ENCODE measurements at places on chromosomes 12 and 14. TPM values are rescaled to one million over a fixed set of nuclear protein-coding genes. Genes with fewer than 3 reads are reported as not detected.

DNA sequence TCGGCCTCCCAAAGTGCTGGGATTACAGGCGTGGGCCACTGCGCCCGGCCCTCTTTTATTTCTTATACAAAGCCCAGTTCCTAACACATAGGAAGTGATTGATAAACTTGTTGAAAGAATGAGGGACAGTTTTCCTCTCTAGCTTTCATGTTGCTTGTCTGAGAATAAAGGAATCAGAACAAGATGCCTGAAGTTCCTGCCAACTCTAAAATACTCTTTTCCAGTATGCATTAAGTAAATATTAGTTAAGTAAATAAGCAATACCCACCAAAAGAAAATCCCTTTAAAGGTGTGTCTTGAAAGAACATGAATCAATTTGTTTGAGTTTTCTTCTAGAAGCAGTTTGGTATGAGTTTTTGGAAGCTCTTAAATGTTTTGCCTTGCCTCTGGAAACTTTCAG lies 24.4 kb upstream of the CD27 start:
- no peak overlapping the region for H3K27ac ChIP-seq
- H3K27me3 ChIP-seq: no peaks in the 10 kb centered on the region
- no peak for DNase-seq
- H3K4me3 ChIP-seq: no peak overlapping the region

DNA sequence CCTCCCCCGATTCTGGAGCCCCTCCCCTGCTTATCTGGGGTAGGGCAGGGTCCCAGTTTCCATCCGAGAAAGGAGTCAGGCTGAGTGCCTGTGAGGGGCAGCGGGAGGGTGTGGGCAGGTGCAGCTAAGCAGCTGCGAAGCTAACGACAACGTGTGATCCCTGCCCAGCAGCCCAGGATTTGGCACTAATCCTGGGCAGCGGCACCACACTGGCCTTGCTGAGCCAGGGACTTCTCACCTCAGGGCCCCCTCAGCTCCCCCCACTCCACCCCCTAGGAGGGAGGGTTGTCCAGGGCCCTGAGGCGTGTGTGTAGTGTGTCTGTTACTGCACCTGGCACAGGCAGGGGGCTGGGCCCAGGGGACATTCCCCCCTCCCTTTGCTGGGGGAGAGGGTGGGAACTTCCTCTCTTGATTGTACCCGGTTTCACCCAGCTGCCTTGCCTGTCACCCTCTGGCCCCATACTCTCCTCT lies 1.8 kb downstream of the SMIM41 start:
- H3K27ac ChIP-seq: peak overlapping the region; percentile 87
- peaks cover 48% of the 10 kb centered on the region for H3K4me1 ChIP-seq
- peak overlapping the region; percentile 44 for H3K4me3 ChIP-seq

GRCh38 chr12:118391836-118392235 lies 15.5 kb downstream of the SUDS3 start:
- no peak overlapping the region for H3K4me3 ChIP-seq
- H3K4me1 ChIP-seq: no peaks in the 10 kb centered on the region
- DNase-seq: no peak
- H3K36me3 ChIP-seq: no peaks in the 10 kb centered on the region
- no peak overlapping the region for H3K27ac ChIP-seq

- no peaks in the 10 kb centered on the region for H3K27me3 ChIP-seq
- peak within 1 kb of the TSS; percentile 80 for H3K4me3 ChIP-seq
- peaks cover 31% of the 10 kb centered on the region for H3K4me1 ChIP-seq
- DNase-seq: peak; percentile 91
- H3K27ac ChIP-seq: peak within 1 kb of the TSS; percentile 92
Measured at GRCh38 chr14:68979021-68979721, at the start of gene ACTN1. Gene ACTN1 (minus strand): TSS chr14:68979302. CDS start chr14:68979056, 246 bp downstream.

- H3K27ac ChIP-seq: no peak overlapping the region
- H3K36me3 ChIP-seq: no peaks in the 10 kb centered on the region
- no peaks in the 10 kb centered on the region for H3K27me3 ChIP-seq
- H3K4me1 ChIP-seq: no peaks in the 10 kb centered on the region
Measured at GRCh38 chr12:460261-461230, 807 bp downstream of the B4GALNT3 start.

The CINP gene
- total RNA-seq: 55.1 TPM

The IQSEC3 gene
- total RNA-seq: 3.9 TPM

DNA sequence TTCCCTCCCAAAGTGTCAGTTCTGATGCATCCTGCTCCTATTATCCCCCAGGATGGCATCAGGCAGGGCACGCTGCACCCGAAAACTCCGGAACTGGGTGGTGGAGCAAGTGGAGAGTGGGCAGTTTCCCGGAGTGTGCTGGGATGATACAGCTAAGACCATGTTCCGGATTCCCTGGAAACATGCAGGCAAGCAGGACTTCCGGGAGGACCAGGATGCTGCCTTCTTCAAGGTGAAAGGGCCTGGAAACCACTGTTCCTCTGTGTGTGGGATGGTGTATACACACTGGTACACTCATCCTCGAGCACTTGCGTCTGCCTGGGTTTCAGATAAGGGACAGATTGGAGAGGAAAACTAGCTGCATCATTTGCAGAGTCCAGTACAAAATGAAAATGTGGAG lies 1.0 kb downstream of the IRF9 start:
- no peaks in the 10 kb centered on the region for H3K27me3 ChIP-seq
- peak overlapping the region; percentile 95 for H3K27ac ChIP-seq
- no peak for DNase-seq
- H3K36me3 ChIP-seq: no peaks in the 10 kb centered on the region
- H3K4me3 ChIP-seq: peak overlapping the region; percentile 66
- peaks cover 16% of the 10 kb centered on the region for H3K4me1 ChIP-seq

DNA sequence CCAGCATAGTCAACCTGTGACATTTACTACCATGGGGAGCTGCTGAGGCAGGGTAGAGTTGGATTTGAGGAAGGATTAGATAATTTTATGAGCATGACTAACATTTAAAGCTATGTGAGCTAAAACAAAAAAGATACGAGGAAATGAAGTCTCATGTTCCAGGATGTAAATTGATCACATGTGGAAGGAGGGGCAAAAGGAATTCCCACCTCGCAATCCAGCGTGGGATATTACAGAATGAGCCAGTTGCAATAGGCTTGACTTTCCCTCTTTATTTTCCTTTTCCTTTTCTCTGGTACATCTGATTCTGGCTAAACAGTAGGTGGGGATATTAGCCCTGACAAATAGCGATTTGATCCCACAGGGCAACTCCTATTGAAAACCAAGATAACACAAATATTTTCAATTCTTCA lies 214.9 kb upstream of the HMGA2 start:
- H3K4me3 ChIP-seq: no peak overlapping the region
- H3K27me3 ChIP-seq: no peaks in the 10 kb centered on the region
- no peaks in the 10 kb centered on the region for H3K36me3 ChIP-seq

DNA sequence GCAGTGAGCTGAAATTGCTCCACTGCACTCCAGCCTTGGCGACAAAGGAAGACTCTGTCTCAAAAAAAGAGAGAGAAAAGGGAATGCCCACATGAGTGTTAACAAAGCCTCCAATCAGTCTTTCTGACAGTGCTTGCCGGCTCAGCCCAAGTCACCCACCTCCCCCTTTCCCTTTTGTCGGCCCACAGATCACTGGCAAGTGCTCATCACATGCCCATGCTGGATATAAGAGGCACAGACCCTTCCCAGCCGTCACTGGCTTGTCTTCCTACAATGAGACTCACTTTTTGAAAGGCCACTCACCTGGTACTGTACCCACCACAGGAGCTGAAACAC lies 70.8 kb downstream of the CCDC88C start:
- no peak overlapping the region for H3K4me3 ChIP-seq

GRCh38 chr12:42145552-42146215 lies 1.0 kb upstream of the GXYLT1 start:
- no peaks in the 10 kb centered on the region for H3K27me3 ChIP-seq
- H3K4me3 ChIP-seq: peak overlapping the region; percentile 93
- peaks cover 23% of the 10 kb centered on the region for H3K4me1 ChIP-seq

DNA sequence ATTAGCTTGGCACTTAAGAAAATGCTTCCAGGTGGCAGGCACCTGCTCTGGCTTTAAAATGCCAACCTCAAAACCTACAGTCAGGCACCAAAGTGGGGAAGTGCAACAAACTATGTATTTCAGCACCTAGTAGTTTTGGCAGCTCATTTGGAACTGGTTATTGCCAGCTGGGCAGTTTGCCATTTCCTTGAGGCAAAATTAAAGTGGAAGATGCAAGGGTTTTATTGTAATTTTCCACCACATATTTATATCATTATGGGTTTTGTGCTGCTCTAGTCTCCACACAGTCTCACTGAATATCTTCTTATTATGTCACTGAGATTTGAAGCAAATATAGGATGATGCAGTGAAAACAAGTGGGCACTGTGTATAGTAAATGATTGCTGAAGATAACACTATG lies 117.0 kb downstream of the PRKD1 start:
- peaks cover 11% of the 10 kb centered on the region for H3K4me1 ChIP-seq
- H3K27me3 ChIP-seq: no peaks in the 10 kb centered on the region
- no peak for DNase-seq
- H3K4me3 ChIP-seq: no peak overlapping the region
- H3K36me3 ChIP-seq: no peaks in the 10 kb centered on the region

DNA sequence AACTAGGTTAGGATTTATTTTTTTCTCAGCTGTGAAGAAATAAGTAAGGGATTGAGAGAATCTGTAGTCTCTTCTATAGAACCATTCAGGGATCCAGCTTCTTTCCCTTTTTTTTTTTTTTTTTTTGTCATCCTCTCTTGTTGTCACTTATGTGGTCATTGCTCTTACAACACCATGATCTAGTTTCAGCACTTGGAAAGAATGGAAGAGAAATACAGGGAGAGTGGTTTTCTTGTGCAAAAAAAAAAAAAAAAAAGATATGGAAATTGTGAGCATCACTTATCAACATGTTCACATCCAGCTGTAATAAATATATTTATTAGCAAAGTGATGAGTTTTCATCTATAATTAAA lies 599.3 kb downstream of the SLC6A15 start:
- H3K27me3 ChIP-seq: no peaks in the 10 kb centered on the region
- no peak for DNase-seq
- H3K27ac ChIP-seq: no peak overlapping the region
- no peaks in the 10 kb centered on the region for H3K4me1 ChIP-seq
- H3K4me3 ChIP-seq: no peak overlapping the region

GRCh38 chr12:67018105-67018504 lies 251.1 kb upstream of the CAND1 start:
- no peak overlapping the region for H3K27ac ChIP-seq
- H3K4me3 ChIP-seq: no peak overlapping the region
- no peaks in the 10 kb centered on the region for H3K4me1 ChIP-seq
- no peak for DNase-seq
- H3K27me3 ChIP-seq: no peaks in the 10 kb centered on the region
- no peaks in the 10 kb centered on the region for H3K36me3 ChIP-seq

The SMIM41 gene
- 21.7 TPM for total RNA-seq

The BICDL1 gene
- 131 TPM for total RNA-seq

DNA sequence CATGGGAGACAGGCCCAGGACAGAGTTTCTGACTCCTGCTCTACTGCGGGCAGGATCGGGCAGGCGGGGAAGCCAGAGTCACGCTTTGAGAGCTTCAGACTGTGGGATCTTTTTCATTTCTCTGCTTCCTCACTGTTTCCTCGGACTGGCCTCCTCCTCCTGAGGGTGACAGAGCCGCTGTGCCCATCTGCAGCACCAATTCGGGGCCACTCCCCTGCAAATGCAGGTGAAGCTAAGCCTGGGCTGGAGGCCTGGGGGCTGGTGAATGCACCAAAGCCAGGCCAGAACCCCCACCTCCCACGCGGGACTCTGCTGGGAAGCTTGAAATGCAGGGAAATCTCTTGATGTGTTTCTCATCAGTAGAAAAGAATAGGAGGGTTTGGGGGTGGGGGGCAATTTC lies 77.5 kb downstream of the FOXN3 start:
- no peak for DNase-seq
- H3K27ac ChIP-seq: peak overlapping the region; percentile 68
- no peak overlapping the region for H3K4me3 ChIP-seq
- no peaks in the 10 kb centered on the region for H3K36me3 ChIP-seq
- no peaks in the 10 kb centered on the region for H3K27me3 ChIP-seq
- peaks cover 40% of the 10 kb centered on the region for H3K4me1 ChIP-seq

DNA sequence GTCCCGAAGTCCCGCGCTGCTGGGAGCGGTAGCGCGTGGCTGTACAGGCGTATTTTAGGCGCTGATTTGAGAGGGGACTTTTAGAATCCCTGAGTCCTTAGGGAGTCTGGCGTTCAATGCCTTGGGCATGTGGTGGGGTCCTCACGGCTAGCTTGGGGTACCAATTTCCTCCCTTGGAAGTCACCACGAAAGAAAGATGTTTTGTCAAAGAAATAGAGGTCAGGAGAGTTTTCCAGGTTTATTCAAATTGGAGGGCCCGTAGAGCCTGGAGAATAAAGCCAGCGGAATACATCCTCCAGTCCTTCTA lies 63.9 kb downstream of the KLHL28 start:
- peak overlapping the region; percentile 100 for H3K27ac ChIP-seq
- H3K4me3 ChIP-seq: peak overlapping the region; percentile 97
- H3K27me3 ChIP-seq: no peaks in the 10 kb centered on the region

DNA sequence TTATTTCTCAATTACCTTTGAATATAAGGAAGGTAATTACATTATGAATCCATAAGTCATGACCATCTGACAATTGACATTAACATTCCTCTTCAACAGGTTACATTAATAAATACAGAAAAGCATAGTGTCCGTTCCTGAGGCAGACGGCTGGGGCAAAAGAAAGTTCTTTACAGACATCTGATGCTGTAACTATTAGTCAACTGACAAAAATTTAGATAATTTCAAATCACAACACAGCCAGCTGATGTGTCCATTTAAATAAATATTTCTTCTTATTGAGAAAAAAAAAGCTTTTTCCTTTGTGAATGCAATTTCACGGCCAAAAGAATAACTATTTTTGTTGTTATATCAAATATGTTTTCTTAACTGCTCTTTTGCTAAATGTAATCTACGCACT lies 9.2 kb upstream of the PYROXD1 start:
- no peaks in the 10 kb centered on the region for H3K36me3 ChIP-seq
- no peak overlapping the region for H3K4me3 ChIP-seq
- no peak for DNase-seq
- no peak overlapping the region for H3K27ac ChIP-seq
